Right kidney (tissue), 9 donors: ENCODE measurements at places on chromosomes 13 and 19.

DNA sequence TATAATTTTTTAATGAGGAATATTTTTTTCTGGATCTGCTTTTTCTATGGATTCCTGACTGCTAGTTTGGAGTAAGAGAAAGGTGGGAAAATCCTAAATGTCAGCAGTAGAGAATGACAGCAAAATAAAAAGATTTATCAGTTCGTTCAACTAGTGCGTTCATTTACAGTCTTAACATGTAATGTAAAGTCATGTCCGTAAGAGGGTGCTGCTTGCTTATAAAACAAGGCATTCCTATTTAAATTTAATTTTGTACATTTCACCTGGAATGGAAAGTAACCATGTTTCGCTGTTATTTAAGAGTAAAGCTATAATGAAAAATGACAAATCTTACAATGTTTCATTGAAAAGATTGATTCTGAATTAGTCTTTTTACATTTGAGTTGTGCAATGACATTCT is 76.6 kb downstream of the ZMYM2 start:
- no peak for DNase-seq

DNA sequence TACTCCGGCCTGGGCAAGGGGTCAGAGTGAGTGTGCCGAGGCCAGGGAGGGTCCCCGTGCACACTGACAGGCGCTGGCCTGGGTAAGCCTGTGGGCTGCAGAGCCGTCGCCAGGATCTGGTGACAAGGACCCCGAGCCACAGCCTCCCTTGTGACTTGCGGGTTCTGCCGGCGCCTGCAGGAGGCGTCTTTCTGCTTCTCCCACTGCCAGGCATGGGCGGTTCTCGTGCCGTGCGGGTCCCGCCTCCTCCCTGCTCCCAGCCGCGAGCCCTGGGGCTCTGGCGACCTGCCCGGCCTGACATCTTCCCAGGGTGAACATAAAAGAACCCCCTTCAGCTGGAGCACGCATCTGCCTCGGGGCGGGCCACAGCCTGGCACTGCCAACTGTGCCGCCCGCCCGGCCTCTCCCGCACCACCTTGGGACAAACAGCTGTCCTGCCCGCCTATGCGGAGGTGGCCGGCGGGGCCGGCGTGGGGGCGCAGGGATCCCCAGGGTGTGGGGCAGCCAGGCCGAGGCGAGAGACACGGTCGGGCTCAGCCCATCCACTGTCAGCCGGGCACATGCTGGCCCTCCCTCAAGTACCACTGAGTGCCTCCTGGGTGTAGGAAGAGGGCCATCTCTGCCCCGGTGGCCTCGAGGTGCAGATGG is 1.5 kb upstream of the HCN2 start:
- peak; percentile 55 for DNase-seq

GRCh38 chr13:50838031-50838430 is 5.5 kb downstream of the DLEU7 start:
- no peak for DNase-seq

GRCh38 chr13:32284927-32285632 is 30.1 kb downstream of the ZAR1L start:
- peak; percentile 33 for DNase-seq

GRCh38 chr19:927780-928401 is 2.1 kb downstream of the ARID3A start:
- no peak for DNase-seq

DNA sequence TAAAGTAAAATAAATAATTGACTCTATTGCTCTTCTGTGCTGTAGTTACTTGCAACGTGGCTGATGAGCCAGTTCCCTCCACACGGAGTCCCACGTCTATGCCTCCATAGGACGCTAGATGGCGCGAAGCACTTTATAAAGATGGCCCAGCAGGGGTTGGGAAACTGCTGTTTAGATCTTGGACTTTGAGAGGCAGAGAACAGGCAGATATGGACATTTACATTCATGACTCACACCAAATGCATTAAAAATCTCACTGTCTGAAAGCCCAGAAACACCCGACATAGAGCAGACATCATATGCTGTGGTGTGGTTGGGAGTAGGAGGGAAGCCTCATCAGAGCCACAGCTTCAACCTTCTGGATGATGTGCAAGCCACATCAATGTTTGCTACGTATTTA is 643.1 kb upstream of the ARGLU1 start:
- DNase-seq, result peak; percentile 55

DNA sequence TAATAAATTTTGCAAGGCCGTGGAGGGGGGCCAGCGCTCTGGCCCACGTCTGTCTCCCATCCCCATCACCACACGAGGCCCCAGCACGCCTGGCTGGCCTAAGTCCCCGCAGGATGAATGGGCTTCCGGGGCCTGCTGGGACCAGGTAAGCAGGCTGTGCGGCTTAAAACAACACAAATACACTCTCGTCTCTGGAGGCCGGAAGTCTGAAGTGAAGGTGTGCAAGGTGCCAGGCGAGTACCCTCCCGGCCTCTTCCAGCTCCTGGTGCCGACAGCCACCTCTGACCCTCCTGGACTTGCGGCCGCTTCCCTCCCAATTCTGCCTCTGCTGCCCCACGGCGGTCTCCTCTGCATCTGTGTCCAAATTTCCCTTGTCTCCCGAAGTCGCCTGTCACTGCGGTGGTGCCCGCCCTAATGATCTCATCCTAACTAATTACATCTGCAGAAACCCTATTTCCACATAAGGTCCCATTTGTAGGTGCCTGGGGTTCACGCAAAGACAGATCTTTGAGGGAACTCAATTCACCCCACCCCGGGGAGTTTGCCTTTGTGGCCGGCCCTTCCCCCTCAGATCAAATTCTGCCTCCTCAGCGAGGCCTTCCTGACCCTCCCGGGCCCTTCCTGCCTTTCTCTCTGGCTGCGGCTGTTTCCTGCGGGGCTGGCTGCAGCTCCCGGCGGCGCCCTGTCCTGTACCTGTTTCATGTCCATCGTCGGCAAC is 8.1 kb upstream of the PTBP1 start:
- peak; percentile 74 for DNase-seq

GRCh38 chr19:57934820-57935665 is at the start of gene ZNF418:
TSS of gene ZNF418 (minus strand) at chr19:57935402. CDS start at chr19:57933822, 1,580 bp downstream.
- peak; percentile 84 for DNase-seq

DNA sequence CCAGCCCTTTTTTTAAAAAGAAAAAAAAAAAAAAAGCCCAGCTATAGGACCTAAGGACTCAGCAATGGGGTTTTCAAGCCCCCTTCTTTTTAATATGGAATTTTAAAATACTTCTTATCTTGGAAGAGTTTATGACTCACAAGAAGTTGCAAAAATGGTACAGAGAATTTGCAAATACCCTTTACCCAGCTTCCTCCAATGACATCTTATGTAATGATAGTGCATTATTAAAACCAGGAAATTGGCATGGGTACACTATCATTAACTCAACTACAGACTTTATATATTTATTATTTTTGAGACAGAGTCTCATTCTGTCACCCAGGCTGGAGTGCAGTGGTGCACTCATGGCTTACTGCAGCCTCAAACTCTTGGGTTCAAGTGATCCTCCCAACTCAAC is 16.1 kb downstream of the TMEM38A start:
- DNase-seq, result no peak

DNA sequence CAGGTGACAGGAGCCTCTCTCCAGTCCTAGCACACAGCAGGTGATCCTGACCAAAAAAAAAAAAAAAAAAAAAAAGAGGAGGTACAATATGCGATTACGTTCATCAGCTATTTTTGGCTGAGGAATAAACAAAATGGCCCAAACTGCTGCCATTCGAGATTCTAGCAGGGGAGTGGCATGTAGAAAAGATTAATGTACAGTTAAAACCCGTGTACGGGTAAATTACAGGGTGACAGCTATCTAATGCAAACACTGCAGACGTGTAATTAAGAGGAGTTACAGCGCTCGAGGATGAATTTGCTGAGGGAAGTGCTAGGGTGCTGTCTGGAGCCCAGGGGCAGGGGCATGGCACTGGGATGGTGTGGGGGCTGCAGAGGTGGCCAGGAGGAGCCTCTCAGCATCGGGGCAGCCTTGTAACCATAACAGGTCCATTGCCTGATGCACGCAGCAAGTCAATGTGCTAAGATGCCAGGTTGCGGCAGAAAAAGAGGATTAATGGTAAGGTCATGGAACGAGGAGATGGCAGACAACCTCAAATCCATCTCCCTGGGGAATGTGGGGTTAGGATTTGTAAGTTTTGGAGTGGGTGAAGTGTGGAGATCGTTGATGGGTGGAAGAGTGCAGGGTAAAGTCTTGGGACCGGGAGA is 17.4 kb downstream of the CHST8 start:
- DNase-seq, result no peak

- DNase-seq, result no peak
Observed at GRCh38 chr13:75800545-75800944, 164.4 kb downstream of the LMO7 start.

- no peak for DNase-seq
Observed at GRCh38 chr13:89163096-89163495, 1491.9 kb downstream of the SLITRK5 start.

DNA sequence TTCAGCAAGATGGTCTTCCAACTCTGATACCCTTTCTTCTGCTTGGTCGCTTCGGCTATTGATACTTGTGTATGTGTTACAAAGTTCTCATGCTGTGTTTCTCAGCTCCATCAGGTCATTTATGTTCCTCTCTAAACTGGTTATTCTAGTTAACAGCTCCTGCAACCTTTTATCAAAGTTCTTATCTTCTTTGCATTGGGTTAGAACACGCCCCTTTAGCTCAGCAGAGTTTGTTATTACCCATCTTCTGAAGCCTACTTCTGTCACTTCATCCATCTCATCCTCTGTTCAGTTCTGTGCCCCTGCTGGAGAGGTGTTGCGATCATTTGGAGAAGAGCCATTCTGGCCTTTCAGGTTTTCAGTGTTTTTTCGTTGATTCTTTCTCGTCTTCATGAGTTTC is 18.7 kb downstream of the ACOD1 start:
- no peak for DNase-seq

DNA sequence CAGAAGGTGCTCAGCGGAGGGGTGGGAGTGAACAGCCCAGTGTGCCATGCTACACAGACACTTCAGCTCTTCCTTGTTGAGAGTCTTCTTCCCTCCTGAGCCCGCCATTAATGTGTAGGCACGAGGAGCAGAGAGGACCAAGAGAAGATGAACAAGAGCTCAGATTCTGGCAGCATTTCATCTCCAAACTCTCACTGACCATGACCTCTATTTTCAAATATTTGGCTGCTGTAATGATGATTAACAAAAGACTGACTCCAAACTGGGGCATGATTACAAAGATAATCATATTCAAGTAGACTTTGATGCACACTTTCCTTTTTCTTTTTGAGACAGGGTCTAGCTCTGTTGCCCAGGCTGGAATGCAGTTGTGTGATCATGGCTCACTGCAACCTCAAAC is 236.5 kb downstream of the DCLK1 start:
- DNase-seq, result no peak

DNA sequence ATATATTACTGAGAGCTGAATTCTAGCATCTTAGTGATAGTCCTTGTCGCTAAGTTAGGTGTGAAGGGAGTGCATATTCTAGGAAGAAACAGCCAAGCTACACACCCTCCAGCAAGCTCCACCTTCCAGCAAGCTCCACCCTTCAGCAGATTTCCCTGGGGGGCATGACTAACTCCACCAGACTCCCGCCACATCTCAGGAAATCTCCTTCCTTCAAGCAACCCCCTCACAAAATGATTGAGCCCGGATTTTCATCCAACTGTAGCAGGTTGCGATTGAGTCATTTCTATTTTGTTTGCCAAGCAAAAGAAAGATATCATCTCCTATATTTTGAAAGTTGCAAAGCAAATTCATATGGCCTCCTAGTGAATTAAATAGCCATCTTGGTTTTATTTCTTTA is 162.1 kb upstream of the TMTC4 start:
- no peak for DNase-seq

DNA sequence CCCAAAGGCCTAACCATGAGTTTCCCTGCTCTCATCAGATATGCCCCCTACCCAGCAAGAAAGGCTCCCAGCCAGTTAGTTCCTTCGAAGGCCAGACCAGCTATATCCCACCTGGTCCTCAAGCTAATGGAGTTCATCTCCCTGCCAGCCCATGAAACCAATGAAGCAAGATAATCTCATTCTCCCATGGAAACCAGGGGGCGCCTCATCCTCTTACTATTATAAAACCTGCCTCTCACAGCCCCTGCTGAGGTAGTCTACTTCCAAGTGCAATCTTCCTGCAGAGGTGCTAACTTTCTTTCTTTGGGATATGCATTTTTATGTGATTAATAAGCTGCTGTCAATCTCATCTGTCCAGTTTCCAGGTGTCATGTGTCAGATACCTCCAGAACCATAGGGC is 34.0 kb upstream of the ZNF573 start:
- DNase-seq, result no peak

GRCh38 chr19:3249408-3249807 is 24.9 kb downstream of the CELF5 start:
- no peak for DNase-seq

- no peak for DNase-seq
Observed at GRCh38 chr13:38417241-38417640, 67.6 kb downstream of the UFM1 start.

- DNase-seq, result peak; percentile 96
Observed at GRCh38 chr19:57708641-57709361, at the start of gene ZNF154. TSS of gene ZNF154 (minus strand) at chr19:57709204. CDS start at chr19:57708971, 233 bp downstream.

- DNase-seq, result no peak
Observed at GRCh38 chr19:4365791-4366665, 22.7 kb downstream of the MPND start.

DNA sequence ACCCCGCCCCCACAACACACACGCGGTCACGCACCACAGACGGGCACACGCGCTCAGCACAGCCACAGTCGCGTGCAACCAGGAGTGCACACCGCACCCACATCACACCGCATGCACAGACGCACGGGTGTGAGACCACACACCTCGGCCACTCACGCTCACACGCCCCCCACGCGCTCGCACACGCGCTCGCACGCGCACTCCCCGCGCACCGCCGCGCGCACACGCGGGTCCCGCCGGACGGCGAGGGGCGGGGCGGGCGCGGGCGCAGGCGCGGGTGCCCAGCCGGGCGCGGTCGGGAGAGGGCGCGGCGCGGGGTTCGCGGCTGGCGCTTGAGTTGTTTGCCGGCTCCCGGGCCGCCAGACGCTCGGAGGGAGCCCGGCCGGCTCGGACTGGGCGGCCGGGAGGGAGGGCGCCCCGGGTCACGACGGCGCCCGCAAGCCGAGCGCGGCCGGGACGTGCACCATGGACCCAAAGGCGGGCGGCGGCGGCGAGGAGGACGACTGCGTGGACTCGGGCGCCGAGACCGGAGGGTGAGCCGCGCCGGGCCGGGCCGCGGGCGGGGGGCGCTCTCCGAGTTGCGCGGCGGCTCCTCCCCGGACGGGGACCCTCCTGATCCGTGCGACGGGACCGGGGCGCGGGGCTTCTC is at the start of gene FAM124A:
Gene FAM124A, plus strand, starts transcription at position 362 of the 649 bp plus-strand sequence. Its CDS starts 104 bp downstream, at position 466.
- DNase-seq, result peak; percentile 67

GRCh38 chr13:59201841-59202240 is 961.9 kb downstream of the DIAPH3 start:
- DNase-seq, result no peak

DNA sequence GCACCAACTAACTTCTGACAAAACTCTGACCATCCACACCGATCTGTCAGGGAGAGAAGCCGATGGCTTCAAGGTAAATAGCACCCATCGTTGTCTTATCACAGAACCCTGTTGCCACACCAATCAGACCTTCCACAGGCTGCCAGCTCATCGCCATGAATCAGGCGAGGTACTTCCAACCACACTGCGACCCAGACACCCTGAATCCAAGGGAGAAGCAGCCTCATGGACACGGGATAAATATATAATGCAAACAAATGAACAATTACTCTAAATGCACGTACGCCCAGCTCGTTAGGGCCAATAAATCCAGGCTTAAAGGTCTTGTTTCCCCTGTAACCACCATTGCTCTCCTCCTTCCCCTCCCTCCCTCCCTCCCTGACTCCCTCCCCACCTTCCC is 20.8 kb downstream of the RANBP3 start:
- no peak for DNase-seq

GRCh38 chr13:48398450-48399095 is 14.3 kb downstream of the LPAR6 start:
- no peak for DNase-seq

- DNase-seq, result no peak
Observed at GRCh38 chr19:1053176-1054101, 13.5 kb upstream of the ARHGAP45 start.
